NAMALWA (cell line): ENCODE measurements at places on chromosomes 13 and 19.

DNA sequence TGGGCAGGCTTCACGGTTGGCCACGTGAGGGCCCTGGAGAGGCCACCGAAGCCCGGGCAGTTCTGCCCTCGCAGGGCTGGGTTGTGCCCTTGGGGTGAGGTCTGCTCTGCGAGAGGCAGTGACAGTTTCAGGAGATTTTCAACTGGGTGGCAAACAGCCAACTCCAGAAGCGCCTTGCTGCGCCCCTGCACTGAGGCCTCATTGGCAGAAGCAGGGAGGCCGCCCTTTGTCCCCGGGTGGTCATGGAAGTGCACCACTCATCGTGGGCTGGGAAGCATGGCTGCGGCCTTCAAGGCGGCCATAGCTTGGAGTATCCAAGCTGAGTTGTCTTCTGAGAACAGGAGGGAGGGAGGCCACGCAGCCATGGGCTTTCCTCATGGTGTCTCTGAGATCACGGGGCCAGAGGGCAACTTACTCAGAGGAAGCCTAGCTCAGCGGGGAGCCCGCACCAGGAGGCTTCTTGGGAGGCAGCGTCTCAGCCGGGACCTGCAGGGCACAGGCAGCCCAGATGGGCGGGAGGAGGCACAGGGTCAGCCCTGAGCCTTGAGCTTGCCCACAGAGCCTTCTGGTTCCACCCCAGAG is 14.8 kb downstream of the PLEKHJ1 start:
- DNase-seq = no peak

DNA sequence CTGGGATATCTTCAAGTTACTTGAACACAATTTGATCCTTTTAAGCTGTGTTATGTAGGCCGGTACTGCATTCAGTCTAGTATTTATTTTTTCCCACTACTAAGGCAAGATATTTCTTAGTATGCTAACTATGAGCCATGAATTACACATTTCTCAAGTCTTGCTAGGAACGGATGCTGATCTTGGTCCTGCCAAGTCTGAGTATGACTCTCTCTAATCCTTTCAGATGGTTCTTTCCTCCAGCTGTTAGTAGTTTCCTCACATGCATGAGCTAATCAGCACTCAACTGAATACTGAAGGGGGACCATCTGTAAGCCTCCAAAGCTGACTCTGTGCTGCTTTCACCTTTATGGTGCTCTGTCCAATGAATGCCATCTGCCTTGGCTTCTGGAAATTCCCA is 460.3 kb downstream of the KCTD12 start:
- no peak for DNase-seq

DNA sequence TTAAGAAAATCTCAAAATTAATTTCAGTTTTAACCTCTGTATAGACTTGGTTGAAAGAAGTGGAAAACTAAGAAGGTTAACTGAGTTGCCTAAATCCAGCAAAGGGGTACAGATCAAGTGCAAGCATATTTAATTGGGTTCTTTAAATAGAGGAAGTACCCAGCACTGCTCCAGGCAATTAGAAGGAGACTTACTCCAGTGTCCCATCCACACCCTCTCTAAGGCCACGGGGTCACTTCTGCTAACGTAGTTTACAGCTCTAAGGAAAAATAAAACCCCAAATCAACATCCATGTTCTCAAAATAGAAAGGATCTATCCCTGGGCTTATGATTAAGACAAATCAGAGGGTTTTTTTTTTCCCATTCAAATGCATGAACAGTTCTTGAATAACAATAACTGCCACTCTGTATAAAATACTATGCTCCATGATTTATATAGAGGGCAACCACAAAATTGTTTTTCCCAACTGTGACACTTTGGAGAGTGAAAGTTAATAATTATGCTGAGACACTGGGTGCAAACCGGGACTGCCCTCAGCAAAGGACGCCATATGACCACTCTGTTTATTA is 4.6 kb downstream of the FRY start:
- no peak for DNase-seq

- DNase-seq = no peak
Observed at GRCh38 chr19:2070436-2070827, 19.4 kb upstream of the MKNK2 start.

DNA sequence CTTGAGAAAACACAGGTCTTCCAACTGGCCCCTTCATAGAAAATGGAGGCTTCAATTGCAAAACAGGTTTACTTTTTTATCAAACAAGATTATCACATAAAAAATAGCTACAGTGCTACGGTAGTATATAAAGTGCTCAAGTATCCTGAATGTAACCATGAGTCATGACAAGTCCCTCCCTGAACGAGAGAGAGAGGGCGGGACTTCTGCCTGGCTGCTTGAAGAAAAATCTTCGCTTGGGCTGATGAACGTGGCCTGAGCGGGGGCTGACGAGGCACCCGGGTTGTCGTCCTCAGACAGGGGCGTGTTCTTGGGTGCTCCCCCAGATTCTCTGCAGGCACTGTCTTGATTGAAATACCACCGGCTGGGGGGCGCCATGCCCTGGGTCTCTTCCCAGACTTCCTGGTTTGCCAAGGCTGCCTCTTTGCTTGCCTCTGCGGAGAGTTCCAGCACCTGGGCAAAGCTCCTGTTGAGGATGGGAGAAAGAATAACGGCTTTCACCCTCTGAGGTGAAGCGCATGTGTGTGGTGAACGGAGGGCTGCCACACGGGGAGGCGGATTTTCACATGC is 23.2 kb upstream of the CPAMD8 start:
- no peak for DNase-seq

DNA sequence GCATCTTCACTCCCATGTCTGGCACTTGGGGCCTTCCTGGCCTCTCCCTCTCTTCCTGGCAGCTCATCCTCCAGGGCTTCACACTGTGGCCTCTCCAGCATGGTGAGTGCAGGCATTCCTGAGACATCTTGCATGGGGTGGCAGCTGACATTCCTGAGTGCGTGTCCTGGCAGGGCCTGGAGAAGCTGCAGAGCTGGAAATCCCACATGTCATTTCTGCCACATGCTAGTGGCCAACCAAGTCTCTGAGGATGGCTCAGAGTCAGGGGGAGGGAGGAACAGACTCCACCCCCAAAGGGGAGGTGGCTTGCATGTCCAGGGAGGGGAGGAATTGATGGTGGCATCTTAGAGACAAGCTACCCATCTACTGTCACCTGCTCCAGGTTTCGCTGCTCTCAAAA is 41.6 kb upstream of the AMER2 start:
- DNase-seq = no peak

DNA sequence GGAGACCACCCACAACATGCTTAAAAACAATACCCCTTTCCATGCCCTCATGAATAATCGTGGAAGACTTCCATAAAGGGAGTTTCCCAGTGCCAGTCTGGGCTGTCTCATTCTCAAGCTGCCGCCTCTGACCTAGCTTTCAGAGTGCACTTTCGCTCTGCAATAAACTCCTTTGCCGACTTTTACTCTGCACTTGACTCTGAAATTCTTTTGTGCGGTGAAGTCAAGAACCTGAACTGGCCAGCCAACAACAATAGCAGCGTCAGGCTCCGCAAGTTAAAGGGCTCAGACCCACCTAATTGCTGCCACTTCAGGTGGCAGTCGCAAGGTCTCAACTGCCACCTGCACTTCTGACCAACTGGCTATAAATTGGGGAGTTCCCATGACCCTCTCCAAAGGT is 10.3 kb upstream of the LEUTX start:
- DNase-seq = no peak

- DNase-seq = no peak
Observed at GRCh38 chr19:5057860-5058259, 88.9 kb downstream of the KDM4B start.

- DNase-seq = no peak
Observed at GRCh38 chr19:39969681-39970424, 1.1 kb upstream of the PSMC4 start.

DNA sequence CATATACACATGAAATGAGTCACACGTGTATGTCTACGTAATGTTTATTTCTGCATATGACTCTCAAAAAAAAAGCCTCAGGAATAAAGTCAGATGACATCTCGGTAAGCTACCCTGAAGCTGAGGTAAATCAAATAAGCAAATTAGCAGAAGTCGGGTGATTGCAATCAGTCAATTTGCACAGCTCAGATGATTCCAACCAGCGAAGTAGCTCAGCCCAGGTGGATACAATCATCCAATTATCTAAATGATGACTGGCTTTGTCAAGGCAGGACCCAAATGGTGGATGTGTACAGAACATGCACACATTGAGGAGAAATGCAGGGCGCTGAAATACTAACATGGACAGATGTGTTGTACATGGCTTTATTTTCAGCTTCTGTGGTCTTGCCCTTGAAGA is 148.5 kb downstream of the ZNF486 start:
- DNase-seq = no peak

DNA sequence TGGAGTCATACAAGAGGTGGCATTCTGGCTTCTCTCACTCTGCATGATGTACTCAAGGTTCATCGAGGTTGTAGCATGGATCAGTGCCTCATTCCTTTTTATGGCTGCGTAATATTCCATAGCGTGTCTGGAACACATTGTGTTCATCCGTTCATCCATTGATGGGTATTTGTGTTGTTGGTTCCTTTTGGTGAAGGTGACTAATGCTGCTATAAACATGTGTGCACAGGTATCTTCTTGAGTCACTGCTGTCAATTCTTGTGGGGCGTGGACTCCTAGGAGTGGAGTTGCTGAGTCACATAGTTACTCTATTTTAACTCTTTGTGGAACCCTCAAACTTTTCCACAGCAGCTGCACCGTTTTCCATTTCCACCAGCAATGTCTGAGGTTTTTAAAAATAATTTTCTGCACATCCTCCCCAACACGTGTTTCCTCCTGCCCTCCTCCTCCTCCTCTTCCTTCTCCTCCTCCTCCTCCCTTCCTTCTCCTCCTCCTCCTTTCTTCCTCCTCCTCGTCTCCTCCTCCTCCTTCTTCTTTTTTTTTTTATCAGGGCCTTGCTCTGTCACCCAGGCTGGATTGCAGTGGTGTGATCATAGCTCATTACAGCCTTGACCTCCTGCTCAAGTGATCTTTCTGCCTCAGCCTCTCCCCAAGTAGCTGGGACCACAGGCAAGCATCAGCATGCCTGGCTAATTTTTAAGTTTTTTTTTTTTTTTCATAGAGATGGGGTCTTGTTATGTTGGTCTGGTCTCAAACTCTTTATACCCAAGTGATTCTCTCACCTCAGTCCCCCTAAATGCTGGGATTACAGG is 2.0 kb upstream of the TMEM221 start:
- no peak for DNase-seq

DNA sequence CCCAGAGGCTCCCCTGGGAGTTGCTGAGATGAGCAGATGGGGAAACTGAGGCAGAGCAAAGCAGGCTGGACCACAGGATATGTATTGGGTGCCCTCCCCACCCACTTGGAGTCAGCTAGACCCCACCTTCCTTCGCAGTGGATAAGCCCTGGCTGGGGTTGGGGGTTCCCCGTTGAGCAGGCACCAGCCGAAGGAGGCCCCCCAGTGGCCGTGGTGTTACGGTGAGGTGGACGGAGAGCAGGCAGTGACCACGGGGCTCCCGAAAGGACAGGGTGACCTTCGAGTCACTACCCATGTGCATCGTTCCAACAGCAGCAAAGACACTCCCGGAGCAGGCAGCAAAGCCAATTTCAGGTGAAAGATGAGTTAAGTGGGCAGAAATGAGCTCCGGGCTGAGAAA is 62.4 kb upstream of the ADGRE5 start:
- no peak for DNase-seq

- peak; percentile 9 for DNase-seq
Observed at GRCh38 chr13:51262501-51263211, 40.5 kb downstream of the FAM124A start.

- DNase-seq = peak; percentile 81
Observed at GRCh38 chr19:18112989-18113478, 15.5 kb downstream of the MAST3 start.

GRCh38 chr19:55539090-55539984 is 2.4 kb upstream of the SBK2 start:
- DNase-seq = no peak

DNA sequence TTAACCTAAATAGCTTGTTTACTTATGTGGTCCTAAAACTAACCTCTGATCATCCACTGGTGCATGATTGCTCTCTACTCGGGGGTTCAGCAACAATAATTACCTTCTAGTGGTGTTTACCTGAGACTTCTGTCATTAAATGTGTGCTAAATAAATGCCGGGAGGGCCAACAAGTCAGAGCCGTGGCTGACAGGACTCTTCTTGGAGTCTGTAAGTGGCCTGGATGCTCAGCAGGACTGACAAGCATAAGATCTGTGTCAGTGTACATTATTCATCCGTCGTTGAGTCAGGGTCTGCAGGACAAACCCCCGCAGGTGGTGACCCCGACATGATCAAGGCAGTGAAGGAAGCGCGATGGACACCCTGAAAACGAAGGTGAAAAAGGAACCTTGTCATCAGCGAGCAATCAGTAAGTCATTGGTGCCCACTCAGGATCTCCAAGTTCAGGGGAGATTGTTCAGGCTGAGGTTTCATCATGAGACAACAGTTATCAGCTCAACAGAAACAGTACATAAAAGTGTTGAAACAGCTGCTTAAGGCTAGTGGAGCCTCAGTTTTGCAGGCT is 1466.9 kb downstream of the UQCRFS1 start:
- DNase-seq = no peak

GRCh38 chr13:35704331-35704730 is 227.8 kb upstream of the MAB21L1 start:
- DNase-seq = no peak

DNA sequence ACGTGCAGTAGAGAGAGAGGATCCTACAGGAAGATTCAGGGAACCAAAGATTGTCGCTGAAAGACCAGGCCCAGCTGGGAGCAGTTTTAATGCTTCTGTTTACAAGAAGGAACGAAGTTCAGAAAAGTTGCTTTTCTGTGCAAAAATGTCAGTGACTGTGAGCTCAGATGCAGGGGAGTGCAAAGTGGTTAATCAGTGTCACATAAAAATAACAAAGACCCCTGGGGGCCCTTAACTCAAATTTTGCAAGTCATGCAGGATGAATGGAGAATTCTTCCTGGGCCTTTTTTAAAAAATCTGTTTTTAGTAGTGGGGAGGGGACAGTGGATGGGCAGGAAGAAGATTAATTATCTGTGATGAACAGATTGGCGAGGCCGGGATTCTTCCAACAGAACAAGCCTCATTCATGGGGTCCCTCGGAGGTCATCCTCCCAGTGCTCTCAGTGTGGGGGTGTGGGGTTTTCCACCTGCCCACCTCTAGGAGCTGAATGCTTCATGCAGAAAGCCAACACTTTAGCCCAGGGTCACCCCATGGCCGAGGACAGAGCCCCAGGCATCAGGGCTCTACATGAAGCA is 167.2 kb downstream of the UQCRFS1 start:
- DNase-seq = no peak

DNA sequence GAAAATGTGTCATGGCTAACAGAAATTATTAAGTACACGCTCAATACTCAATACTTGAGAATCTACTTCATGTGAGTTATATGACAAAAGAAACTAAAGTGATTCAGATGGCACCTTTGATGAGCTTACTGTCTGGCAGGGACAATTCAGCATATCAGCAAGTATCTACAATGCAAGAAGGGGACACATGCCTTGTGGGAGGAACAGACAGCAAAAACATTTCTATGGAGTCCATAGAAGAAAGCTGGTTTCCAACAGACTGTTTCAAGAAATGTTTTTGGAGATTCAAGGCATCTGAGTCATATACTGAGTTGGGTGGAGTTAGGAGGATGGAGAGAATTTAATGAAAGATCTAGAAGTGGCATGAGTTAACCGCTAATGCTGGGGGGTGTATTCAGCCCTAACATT is 54.7 kb downstream of the MBNL2 start:
- no peak for DNase-seq

GRCh38 chr19:14889994-14890642 is 4.2 kb upstream of the OR7A17 start:
- DNase-seq = no peak
